ENCODE measurements at places on chromosomes 5 and 9. TPM values are rescaled to one million over a fixed set of nuclear protein-coding genes. Genes with fewer than 3 reads are reported as not detected.

The NR5A1 gene
- polyA plus RNA-seq, result not detected

DNA sequence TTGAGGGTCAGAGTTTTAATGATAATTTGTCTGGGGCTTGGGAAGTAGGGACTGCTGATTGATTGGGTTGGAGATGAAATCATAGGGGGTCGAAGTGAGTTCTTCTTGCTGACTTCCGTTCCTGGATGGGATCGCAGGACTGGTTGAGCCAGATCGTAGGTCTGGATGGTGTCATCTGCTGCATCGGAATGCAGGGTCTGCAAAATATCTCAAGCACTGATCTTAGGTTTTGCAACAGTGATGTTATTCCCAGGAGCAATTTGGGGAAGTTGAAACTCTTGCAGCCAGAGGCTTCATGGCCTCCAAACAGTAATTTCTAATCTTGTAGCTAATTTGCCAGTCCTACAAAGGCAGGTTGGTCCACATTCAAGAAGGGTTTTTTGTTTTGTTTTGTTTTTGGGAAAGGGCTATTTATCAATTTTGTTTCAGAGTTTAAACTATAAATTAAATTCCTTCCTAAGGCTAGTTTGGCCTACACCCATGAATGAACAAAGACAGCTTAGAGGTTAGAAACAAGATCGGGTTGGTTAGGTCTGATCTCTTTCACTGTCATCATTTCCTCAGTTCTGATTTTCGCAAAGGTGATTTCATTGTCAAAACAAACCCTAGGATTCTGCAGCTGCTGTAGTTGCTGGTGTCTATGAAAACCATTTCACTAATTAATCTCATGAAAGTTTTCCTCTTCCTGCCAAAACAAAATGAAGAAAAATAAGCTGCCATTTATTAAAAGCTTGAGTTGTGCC lies 388.0 kb downstream of the TMEM232 start:
- no peak for DNase-seq

The TXNDC8 gene
- not detected for polyA plus RNA-seq

- DNase-seq, result no peak
These were observed 46.5 kb upstream of the MCTP1 start for GRCh38 chr5:95331358-95331757.

- peak; percentile 11 for DNase-seq
These were observed 4.0 kb upstream of the PCDHGA1 start for GRCh38 chr5:141326088-141326854.

GRCh38 chr9:34047864-34048726 lies 592 bp downstream of the UBAP2 start:
- no peak for DNase-seq

The AQP7 gene
- polyA plus RNA-seq, result 3.3 TPM

DNA sequence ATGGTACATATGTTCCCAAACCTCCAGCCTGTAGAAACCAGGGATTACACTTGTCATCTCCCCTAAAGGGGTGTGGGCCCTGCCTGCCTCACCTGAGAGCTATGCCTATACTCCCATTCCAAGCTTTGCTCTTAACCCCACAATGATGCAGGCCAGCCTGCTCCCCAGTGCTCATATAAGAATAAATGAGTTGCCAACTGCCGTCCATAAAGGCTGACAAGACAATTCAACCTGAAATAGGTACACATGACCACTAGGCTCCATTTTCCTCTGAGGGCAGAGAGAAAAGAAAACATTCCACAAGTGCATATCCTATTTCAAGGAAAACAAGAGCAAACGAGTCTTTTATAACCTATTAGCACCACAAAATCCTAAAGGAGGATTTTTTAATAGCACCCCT lies 28.4 kb downstream of the SKP1 start:
- DNase-seq, result no peak

The LURAP1L gene
- polyA plus RNA-seq, result 14.1 TPM

DNA sequence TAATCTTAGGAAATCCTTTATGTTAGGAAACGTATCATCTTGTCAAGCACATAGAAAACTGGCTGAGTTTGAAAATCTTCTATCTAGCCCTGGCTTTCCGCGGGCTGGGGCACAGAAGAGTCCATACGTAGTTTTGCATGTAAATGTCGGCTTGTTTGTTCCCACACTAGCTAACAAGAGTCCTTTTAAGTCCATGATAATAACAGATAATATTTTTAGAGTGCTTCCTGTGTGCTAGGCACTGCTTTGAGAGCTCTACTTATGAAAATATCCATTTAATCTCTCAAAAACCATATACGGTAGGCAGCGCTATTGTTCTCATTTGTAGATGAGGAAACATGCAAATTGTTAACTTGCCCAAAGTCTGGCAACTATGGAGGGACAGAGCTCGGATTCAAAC lies 40.5 kb downstream of the FYB1 start:
- no peak for DNase-seq

The DPYSL3 gene
- 121 TPM for polyA plus RNA-seq

DNA sequence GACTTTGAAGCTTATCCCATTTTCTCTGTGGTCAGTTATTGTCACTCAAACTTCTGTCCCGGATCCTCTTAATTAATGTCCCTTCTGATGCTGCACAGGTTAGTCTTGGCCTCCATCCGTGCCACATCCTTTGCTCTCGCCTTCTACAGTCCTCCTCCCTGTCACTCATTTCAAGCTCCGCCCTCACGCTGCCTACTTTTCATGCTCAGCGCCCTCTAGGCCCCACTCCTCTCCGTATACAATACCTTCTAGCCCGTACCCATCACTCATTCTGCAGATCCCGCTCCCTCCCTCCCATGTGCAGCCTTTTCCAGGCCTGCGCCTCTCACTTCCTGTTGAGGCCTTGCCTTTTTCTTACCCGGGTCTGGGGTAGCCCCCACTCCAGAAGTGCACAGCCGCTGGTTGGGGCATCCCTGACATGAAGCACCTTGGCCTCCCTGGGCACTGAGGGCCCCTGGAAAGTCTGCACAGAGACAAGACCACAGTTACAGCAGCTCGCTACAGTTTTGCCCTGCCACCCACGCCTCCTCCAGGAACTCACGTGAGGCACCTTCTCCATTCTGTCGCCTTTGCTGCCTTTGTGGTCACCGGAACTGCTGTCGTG lies 88.5 kb upstream of the SLC25A48 start:
- DNase-seq, result no peak

The TMEM141 gene
- 30.2 TPM for polyA plus RNA-seq

- DNase-seq, result no peak
These were observed 156.4 kb downstream of the RORB start for GRCh38 chr9:74653410-74654080.

- peak; percentile 44 for DNase-seq
These were observed 236.6 kb downstream of the CDK5RAP2 start for GRCh38 chr9:120343416-120343815.

DNA sequence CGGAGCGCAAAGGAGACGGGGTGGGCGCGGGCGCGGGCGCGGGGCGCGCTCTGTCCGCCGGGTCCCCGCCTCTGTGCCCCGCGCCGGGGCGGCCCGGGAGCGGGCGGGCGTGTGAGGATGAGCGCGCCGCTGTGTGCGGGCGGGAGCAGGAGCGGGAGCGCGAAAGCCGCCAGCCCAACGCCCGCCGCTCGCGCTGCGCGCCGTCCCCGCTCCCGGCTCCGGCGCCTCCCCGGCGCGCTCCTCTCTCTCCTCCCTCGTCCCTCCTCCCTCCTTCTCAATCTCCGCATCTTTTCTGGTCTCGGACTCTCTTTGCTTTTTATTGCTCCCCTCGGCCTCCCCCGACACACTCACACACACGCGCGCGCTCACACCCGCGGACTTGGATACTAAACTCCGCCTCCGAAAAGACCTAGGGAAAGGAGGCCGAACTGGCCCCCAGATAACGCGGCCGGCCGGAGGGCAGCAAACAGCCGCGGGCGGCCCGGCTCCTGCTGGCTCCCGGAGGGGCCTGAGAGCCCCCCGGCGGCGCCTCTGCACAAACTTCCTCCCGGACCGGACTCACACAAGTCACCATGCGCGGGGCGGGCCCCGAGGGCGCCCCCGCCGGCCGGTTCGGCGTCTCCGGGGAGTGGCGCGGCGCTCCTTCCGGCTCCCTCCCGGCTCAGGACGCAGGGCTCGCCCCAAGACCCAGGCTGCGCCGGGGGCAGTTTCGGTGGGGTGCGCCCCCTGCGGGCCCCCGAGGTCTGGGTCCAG lies at the start of gene FIBCD1:
TSS of gene FIBCD1 (minus strand) at position 596 of the 753 bp plus-strand sequence. CDS start 640 bp downstream, outside the sequence.
- no peak for DNase-seq

DNA sequence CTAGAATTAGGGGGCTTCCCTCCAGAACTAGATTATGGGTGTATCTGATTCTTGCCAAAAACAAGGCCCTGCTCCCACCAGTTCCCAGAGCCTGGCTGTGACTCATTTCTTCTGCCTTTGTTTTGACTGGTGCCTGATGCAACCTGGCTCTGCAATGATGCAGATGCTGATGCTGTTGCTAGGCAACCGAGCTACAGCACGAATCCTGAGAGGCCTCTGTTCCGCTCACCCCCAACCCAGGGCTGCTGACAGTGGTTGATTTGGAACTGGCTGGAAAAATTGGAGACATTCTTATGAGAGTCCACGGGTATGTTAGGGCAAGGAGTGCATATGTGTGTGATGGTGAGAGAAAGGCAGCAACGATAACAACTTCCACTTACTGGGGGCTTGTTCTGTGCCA lies 100.3 kb downstream of the NSG2 start:
- DNase-seq, result no peak

The TAF11L5 gene
- not detected for polyA plus RNA-seq

The ARID3C gene
- polyA plus RNA-seq, result not detected

GRCh38 chr5:76626738-76627137 lies 3.5 kb upstream of the F2RL2 start:
- no peak for DNase-seq

DNA sequence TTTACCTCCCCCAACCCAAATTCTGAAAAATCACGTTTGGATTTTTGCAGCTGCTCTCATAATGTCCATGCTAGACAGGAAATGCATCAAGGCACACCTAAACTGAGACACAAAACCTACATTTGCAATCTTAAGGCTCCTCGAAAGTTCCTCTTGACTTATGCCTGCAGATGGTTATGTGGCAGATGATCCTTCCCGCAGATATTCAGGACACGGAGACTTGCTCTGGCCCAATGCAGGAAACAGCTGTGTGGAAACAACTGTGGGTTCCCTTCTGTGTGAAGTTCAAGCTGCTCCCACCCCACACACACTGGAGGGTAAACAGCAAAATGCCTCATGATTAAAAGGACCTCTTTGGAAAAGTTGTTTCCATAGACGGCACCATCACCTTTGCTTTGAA lies 253.8 kb downstream of the EBF1 start:
- no peak for DNase-seq

DNA sequence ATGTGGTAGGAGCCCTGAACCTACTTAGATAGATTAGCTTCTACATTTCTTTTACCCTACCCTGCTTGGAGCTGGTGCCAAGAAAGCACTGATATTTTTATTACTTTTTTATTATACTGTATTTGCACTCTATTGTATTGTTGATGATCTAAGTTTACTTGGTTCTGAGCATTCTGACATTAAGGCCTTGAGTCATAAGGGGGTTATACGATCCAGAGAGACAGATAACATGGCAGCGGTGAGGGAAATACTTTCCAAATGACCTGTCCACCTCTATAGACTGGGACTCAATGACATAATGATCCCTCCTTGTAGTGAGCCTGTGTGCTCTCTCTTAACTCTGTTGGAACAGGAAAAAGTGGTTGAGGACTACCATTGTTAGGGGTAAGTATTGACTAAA lies 176.3 kb downstream of the MAN2A1 start:
- no peak for DNase-seq

The RUSC2 gene
- polyA plus RNA-seq, result 79.5 TPM

- no peak for DNase-seq
These were observed 14.5 kb downstream of the EDIL3 start for GRCh38 chr5:84370176-84370575.

DNA sequence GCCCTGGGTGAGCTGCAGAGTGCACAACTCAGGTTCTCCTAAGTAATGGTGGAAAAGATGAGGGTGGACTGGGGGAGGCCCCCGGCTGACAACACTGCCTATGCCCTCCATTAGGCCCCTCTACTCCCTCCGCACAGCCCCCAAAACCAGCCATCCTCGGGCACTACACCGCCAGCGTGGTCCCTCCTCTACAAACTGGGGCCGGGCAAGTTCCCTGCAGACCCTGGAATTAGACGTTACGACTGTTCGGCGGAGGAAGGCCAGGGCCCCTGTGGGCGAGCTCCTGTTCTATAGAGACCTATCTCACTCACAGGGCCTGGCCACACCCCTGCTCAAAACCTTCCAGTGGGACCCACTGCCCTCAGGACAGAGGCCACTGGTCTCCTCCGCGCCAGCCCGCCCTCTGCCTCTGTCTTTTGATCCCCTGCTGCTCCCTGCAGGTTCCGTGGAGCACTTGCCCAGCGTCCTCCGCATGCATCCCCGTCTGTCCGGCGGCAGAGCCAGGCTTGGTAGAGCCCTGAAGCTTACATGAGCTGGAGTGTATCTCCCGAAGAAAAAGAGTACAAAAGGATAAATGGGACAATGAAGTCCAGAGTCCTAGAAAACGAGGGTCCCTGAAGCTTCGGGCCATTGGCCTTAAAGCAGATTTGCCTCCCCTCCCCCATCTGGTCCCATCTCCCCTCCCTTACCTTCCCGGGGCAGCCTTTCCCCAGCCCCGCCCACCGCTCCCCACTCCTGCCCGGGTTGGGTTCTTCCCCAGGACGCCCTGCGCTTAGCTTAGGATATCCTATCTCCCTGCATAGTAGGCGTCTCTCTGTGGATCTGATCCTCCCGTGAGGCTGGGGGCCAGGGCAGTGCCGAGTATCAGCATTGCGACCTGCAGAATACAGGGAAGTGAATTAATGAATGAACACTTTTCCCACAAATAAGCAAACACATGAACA lies 71.3 kb downstream of the HRH2 start:
- DNase-seq, result no peak

The NIM1K gene
- 0.13 TPM for polyA plus RNA-seq

GRCh38 chr9:573691-574410 lies 267.6 kb upstream of the DMRT1 start:
- no peak for DNase-seq

- no peak for DNase-seq
These were observed 341.0 kb upstream of the PANK3 start for GRCh38 chr5:168920019-168920810.

The SGCD gene
- 111 TPM for polyA plus RNA-seq

The SPINK5 gene
- polyA plus RNA-seq, result 2.3 TPM

DNA sequence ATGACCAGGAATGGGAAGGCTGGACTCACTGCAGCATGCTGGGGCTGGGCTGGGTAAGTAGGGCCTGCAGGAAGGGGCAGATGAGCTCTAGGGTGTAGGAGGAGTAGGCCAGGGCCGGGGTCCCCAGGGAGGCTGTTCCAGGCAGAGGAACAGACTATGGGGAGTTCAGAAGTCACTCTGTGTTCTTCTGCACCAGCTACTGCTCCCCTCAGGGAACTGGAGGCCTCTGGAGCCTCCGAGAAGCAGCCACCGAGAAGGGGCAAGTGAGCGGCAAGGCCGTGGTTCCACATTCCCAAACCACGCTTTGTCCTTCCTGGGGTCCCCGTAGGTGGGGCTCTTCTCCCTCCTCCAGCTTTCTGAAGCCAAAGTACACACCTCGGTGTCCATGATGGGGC lies 8.4 kb upstream of the SLC2A6 start:
- no peak for DNase-seq

The PCDHGA9 gene
- 2.8 TPM for polyA plus RNA-seq
